ENCODE measurements at places on chromosomes 1 and 21.
A peak's percentile ranks its signal among the peaks of the same experiment; 100 is the strongest.

GRCh38 chr1:227889863-227890405 lies 57.8 kb downstream of the WNT9A start:
- DNase-seq, result no peak

DNA sequence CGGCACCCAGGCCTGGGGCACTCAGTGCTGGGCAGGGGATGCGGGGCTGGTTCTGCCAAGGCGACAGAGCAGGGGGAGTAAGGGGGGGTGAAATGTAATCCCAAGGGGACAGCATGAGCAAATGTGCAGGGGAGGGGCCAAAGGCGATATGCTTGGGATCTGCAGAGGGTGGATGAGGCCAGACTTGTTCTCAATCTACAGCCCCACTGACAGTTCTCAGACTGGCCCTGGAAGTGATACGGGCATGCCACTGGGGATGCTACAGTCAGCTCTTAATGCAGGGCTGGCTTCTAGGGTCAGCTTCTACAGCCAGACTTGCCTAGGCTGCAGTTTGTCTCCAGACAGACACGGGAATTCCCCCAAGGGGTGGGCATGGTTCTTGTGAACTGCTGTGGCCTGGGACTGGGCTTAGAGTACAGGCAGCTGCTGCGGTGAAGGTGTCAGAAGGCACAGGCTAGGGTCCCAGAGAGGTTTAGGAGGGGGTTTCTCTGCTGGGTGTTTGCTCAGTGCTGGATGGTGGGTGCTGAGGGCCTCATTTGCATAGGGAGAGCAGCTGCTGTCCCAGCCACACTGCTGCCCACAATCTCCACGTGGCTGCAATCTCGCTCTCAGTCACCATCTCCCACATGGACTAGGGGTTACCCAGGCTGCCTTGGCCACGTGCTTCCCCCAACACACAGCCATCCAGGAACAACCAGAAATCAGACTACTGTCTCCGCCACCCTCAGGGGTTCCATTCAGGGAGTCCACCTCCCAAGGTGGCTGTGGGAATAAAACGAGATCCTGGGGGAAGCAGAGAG lies 190.1 kb downstream of the HIVEP3 start:
- DNase-seq, result peak; percentile 23

DNA sequence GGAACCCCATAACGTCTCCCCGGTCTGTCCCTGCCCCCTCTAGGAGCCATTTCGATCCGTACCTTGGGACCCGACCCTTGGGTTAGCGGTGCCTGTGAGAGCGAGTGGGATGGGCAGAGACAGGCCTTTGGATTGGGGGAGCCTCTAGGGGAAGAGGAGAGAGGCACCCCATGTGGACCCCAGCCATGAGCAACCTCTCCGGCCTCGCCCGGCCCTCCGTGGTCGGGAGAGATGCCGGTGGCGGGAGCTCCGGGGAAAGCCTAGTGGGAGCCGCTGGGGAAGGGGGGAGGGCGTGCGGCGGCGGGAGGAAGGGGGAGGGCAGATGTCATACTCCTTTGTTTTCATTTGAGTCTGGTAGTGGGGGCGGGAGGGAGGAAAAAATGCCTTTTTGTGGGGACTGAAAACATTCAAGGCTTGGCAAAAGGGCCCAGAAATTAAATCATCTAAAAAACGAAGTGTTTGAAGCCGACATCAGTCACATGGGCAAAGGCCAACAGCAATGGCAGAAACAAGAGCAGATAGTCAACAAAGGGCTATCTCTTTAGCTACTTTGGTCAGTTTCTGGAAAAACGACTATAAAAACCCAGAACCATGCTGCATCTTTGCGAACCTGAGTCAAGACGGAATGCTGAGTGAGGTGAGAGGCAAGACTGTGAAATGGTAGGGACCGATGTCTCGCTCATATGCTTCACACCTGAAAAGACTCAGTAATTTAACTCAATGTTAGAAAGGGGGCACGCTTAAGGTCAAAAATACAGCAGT lies 758 bp downstream of the PTBP2 start:
- DNase-seq, result peak; percentile 46

GRCh38 chr1:174036204-174036603 lies 14.0 kb upstream of the RC3H1 start:
- DNase-seq, result no peak

- no peak for DNase-seq
These were observed 14.7 kb upstream of the KAZN start for GRCh38 chr1:14583788-14584187.

DNA sequence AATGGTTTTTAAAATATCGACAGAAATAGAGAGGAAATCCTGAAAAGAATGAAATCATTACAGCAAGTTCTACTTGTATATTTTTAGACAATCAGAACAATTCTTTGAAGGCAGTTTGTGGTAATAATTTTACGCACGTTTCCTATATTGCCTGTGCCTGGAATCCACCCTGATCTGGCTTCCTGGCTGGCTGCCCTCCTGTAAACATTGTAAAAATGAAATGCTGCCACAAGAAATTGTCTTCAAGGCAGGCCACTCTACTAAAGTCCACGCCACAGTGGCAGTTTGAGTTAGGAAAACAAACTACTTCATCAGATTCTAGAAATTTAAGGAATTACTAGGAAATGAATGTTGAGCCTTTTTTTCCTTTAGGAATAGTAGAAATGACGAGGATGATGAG lies 454.5 kb upstream of the NR5A2 start:
- DNase-seq, result no peak

GRCh38 chr1:18289597-18289996 lies 182.0 kb downstream of the IGSF21 start:
- DNase-seq, result no peak

- DNase-seq, result no peak
These were observed 136.8 kb upstream of the IRF2BP2 start for GRCh38 chr1:234746798-234747196.

DNA sequence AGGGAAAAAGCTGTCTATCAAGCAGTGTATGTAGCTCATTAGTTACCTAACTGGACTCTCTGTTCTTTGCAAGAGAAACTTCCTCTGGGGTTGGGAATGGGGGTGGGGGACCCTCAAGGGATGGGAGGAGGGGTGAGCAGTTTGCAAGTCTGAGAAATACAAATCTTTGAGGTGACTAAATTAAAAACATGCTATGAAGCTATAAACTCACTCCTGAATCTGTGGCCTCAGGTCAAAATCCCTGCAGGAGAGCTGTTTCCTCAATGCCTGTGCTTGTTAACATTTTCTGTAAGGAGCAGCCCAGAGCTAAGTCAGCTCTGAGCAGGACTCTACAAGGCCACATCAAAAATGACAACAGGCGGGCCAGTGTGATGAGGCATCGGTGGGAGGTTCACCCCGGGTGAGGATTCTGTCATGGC lies 32.8 kb upstream of the PTPRC start:
- DNase-seq, result no peak

GRCh38 chr1:117673405-117673804 lies 67.6 kb downstream of the TENT5C start:
- DNase-seq, result no peak

- no peak for DNase-seq
These were observed 153.7 kb upstream of the C1orf174 start for GRCh38 chr1:4053774-4054173.

- DNase-seq, result no peak
These were observed 765 bp downstream of the VAMP3 start for GRCh38 chr1:7771823-7772299.

DNA sequence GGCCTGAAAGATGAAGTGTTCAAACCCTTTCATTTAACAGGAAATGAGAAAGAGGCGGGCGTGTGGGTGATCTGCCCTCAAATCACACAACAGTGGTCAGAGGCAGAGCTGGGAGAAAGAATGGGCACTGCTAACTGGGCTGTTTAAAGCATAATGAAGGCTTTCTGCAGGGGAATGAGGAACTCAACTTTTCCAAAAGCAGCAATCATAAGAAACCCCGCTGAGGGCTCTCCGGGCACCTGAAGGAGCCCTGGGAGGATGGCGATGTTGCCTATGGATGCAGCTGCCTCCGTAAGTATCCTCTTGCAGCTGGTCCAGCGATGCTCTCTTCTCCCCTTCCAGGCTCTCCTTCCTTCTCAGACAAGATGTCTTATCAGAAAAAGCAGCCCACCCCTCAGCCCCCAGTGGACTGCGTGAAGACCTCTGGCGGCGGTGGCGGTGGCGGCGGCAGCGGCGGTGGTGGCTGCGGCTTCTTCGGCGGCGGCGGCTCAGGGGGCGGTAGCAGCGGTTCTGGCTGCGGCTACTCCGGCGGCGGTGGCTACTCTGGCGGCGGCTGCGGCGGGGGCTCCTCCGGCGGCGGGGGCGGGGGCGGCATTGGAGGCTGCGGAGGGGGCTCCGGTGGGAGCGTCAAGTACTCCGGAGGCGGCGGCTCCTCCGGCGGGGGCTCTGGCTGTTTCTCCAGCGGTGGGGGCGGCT lies 1.2 kb downstream of the LORICRIN start:
- no peak for DNase-seq

DNA sequence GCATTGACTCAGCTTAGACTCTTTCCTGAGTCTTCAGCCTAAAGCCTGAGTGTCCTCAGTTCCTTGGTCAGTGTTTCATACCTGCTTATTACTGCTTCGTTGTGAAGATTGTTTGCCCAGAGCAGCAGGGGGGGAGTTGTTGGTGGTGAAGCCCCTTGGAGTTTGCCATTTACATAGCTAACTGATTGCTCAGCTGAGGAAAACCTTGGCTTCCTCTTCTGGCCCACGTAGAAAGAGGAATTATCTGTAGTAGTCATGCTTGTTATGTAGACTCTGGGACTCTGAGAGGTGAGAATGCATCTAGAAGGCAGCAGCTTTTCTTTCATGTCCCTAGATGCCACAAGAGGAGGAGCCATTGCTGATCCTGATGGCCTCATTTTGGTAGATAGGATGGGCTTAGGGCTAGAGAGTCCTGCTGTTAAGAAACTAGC lies 125.9 kb downstream of the MAST2 start:
- no peak for DNase-seq

DNA sequence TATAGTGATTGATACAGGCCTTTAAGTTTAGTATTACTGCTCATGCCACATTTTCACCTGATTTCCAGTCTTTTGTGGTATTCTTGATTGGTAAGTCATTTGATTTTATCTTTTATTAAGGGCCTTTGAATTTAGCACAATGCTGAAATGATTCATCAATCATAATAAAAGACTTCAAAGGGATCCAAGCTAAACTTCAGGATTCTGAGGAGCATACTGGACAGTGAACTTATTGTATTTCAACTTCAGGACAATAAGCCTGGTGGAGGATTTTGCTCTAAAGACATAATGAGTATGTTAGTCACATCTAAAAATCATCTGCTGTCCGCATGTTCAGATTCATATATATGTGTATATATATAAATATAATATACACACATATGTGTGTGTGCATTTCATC lies 233.3 kb downstream of the SETD4 start:
- DNase-seq, result no peak

DNA sequence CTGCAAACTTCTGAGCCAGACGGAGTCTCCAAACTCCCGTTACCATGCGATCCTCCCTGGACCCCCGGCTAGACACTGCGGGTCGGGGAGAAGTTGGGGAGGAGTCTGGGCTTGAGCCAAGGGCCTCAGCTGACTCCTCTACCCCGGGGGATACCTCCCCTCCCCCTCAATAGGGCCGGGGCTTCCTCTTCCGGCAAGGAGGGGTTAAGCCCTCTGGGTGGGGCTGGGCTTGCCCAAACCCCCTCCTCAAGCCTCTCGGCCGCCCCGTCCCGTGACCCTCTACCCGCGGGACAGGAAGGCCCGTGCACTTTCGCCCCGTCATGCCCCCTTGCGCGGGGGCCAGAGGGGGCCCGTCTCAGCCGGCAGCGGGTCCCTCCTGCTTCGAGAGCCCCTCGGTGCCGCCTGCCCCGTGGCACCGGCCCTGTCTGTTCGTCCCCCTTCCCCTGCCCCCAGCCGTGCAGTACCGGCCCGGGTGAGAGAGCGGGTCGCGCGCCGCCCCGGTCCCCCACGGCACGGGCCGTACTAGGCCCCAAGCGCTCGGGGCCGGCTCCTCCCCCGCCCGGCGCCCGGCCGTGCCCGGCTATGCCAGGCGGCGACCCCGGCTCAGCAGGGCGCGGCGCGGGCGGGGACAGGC lies 652 bp downstream of the ARL8A start:
- DNase-seq, result no peak

GRCh38 chr1:227447531-227447990 lies 115.8 kb upstream of the ZNF678 start:
- no peak for DNase-seq

DNA sequence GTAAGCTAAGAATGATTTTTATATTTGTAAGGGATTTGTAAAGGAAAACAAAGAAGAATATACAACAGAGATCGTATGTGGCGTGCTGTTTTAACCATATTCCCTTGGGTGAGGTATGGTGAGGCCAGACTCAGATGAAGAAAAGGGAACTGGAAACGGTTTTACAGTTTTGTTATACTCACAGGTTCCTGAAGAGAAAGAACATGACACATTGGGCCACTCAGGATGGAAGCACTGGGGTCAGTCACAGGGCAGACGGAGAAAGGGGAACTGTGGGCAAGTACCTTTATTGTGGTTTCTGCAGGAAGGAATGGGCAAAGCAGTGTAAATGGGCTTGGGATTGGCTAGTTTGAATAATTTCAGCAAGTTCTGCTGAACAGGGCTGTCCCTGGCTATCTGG lies 177.4 kb downstream of the LBR start:
- DNase-seq, result no peak

- no peak for DNase-seq
These were observed 143.8 kb downstream of the SDCCAG8 start for GRCh38 chr1:243399561-243400155.

DNA sequence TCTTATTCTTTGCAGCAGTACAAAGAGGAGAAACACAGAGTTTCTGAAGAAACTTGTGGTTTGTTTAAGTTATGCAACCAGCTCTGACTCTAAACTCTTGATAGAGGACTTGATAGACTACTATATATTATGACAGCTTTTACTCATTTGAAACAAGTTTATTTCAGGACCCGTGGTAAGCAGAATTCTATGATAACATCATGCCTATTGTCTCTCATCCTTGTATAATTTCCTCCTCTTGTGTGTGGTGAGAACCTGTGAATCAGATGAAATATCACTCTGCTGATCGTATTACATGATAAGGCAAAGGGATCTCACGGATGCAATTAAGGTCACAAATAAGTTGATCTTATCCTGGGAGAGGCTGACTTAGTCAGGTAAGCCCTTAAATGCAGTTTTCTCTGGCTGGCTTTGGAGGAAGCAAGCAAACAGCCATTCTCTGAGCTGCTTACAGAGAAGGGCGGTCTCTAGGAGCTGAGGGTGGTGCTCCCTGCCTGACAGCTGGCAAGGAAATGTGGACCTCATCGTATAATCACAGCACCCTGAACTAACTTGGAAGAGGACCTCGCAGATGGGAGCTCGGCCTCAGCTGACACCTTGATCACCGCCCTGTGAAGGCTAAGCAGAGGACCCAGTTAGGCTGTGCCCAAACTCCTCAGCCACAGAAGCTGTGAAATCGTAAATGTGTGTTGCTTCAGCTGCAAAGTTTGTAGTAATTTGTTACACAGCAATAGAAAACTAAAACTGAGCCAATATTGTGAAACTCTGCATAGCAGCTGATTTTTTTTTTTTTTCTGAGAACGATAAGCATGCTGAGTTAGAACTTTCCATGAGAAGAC lies 151.1 kb upstream of the DPT start:
- peak; percentile 0 for DNase-seq

GRCh38 chr1:203627398-203627797 lies 766 bp downstream of the ATP2B4 start:
- DNase-seq, result no peak

- no peak for DNase-seq
These were observed 335.0 kb upstream of the GREM2 start for GRCh38 chr1:240946926-240947325.

GRCh38 chr1:7702365-7702764 lies 68.7 kb upstream of the VAMP3 start:
- peak; percentile 68 for DNase-seq
